Fibroblast of lung (primary cell): ENCODE measurements at places on chromosomes 6 and 20. TPM values are rescaled to one million over a fixed set of nuclear protein-coding genes. Genes with fewer than 3 reads are reported as not detected.
A peak's percentile ranks its signal among the peaks of the same experiment; 100 is the strongest.

PDYN gene
- not detected in 2 replicates for total RNA-seq

XKR7 gene
- not detected in 2 replicates for total RNA-seq

SCUBE3 gene
- total RNA-seq: under 0.01 TPM in 2 replicates

DNA sequence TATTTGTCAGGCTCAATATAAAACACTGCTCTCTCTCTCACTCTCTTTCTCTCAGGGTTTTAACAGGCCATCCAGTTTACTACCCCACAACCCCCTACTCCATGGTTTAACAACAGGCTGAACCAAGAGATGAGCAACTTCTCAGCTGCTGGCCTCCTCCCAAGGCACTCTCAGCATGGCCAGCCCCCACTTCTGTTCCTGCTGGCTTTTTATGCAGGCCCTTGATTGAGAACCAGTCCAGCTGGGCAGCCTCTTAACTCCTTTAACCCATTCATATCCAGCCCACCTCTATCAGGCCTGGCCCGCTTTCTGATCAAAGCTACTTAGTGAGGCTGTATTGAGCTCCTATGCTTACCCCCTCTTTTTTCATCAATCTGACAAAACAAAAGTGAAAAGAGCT is 346.8 kb upstream of the POU3F2 start:
- no peak for DNase-seq

GRCh38 chr6:107871976-107872375 is 47.9 kb upstream of the SCML4 start:
- DNase-seq: no peak

DNA sequence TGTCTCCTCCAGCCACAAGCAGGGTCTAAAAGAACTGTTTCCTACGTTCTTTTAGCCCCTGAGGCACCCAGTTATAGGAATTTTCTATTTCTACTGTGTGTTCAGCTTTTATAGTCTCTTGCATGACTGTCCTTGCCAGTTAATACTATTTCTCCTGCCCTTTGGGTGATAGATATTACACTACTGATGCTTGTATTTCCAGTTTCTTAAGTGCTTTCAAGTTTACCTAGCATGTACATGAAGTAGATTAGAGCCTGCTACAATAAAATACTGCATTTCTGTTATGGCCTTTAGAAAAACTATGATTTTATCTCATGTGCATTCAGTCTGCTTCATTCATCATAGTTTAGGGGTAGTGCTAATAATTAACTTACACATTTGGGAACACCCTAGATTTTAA is 89.6 kb downstream of the FOXO3 start:
- DNase-seq: no peak

- peak; percentile 96 for DNase-seq
Observed at GRCh38 chr6:110325197-110325596, 33.0 kb downstream of the METTL24 start.

DNA sequence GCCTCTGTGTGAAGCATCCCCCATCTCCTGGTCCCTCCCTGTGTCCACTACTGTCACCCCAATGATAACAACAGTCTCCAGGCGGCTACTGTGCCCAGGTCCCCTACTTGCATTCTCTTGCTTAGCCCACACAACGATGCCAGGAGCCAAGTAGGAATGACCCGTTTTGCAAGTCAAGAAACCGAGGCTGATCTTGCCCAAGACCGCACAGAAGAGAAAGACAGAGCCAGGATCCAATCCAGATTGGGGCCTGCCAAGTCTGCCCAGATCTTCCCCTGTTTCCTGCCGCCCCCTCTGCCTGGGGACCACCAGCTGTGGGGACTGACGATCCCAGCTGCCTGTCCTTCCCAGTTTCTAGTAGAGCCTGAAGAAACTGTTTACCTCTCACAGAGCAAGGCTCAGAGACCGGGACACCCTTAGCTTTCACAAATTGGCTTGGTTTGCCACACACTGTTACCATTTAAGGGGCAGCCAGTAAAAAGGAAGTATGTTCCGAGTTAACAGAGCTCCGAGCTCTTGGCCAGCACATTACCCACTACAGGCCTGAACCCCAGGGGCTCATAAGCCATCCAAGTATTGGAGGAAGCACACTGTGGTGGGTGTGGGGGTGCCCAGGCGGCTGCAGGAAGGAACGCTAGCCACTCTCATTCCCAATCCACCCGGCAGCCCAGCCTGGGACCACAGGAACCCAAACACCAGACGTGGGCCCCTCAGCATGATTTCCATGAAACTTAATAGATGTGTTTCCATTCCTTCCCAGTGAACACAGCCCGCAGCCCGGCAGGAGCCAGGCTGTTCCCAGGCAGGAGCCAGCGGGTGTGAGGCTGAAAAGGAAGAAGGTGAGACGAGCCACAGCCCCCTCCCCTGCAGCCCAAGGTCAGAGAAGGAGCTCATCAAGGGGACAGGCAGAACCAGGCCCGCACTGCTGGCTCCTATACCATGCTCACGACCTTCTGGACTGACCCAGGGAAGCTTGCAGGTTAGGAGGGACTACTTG is 7.9 kb downstream of the KIAA1755 start:
- no peak for DNase-seq
